ENCODE measurements at places on chromosomes 7 and 10.

DNA sequence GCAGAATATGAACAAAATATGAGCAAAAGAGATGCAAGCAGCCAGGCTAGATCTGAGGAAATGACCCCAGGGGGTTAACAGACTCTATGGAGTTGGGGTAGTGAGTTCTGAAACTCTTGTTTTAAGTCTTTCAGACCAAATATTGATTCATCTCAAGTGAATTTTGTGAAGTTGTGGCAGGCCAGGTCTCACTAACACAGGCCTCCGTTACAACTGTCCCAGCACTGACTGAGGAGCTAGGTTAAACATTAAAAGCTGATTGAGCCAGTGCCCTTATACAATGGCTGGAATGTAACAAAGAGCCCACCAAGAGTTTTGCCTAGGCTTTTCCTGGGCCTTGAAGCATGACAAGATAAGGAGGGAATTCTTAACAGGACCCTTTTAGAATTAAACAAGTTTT is 192.3 kb upstream of the STK17A start:
- DNase-seq, result no peak
- H3K27me3 ChIP-seq, result no peaks in the 10 kb centered on the region
- no peak overlapping the region for H3K27ac ChIP-seq

DNA sequence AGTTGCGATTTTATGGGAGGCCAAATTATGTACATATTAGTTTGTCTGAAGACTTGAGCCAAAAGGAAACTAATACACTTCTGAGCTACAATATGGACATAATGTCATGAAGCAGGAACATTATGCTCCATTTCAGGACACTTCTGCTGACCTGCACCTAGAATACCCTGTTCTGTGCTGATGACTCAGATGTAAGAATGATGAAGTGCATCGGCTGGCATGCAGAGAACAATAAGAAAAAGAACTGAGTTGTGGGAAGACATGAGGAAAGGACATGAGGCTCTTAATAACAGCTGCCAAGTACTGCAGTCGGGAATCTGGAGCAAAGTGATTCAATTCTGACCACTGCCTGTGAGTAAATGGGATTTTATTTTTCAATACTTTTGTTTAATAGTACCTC is 192.9 kb upstream of the VSTM2A start:
- H3K4me1 ChIP-seq, result no peaks in the 10 kb centered on the region
- no peak overlapping the region for H3K27ac ChIP-seq
- no peaks in the 10 kb centered on the region for H3K36me3 ChIP-seq
- no peak for DNase-seq
- no peaks in the 10 kb centered on the region for H3K27me3 ChIP-seq
- H3K4me3 ChIP-seq, result no peak overlapping the region

DNA sequence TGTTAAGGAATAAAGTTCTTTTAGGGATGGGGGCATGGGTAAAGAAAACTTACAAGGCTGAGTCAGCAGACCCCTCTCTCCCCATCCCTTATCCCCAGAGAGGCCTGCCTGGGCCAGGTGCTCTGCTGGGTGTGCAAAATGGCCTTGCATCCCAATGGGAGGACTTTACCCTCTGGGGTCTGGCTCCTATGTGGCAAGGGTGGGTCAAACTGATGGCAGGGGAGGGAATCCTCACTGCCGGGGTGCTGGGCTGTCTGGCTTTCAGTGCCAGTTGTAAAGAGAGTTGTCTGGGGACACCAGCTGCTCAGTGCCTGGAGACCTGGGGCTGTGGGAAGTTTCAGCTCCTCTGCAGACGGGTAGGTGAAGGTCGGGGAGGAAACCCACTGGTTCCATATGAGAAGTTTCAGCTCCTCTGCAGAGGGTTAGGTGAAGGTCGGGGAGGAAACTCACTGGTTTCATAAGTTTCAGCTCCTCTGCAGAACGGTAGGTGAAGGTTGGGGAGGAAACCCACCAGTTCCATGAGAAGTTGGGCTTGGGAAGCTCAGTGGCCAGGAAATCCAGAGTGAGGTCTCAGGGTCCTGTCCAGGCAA is 127.2 kb upstream of the PODXL start:
- H3K4me3 ChIP-seq, result no peak overlapping the region
- DNase-seq, result no peak
- no peak overlapping the region for H3K27ac ChIP-seq
- no peaks in the 10 kb centered on the region for H3K36me3 ChIP-seq
- peaks cover 2% of the 10 kb centered on the region for H3K27me3 ChIP-seq
- H3K4me1 ChIP-seq, result no peaks in the 10 kb centered on the region

- H3K36me3 ChIP-seq, result no peaks in the 10 kb centered on the region
- no peak for DNase-seq
- no peaks in the 10 kb centered on the region for H3K27me3 ChIP-seq
- no peak overlapping the region for H3K4me3 ChIP-seq
- no peak overlapping the region for H3K27ac ChIP-seq
These were observed 189.8 kb downstream of the JCAD start for GRCh38 chr10:29869593-29869992.

DNA sequence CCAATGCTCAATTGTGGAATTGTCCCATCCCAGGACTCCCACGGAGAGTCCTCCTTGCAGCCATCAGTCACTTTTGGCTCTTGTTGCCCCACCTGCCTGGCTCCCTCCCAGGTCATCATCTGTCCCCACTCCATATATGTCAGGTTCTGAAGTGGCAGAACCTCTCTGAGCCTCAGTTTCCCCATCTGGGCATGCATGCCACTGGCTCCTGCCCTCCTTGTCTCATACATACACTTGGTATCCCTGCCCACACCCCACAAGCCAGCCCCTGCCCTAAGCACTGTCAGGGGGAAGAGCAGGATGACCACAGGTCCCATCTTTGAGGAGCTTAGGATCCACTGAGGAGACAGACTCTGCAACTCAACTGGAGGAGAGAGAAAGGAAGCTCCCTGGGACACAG is 156.9 kb downstream of the GRID1 start:
- no peak overlapping the region for H3K4me3 ChIP-seq
- no peak for DNase-seq
- no peaks in the 10 kb centered on the region for H3K4me1 ChIP-seq
- no peaks in the 10 kb centered on the region for H3K27me3 ChIP-seq
